Stimulated activated CD8-positive, alpha-beta memory T cell treated with anti-CD3 and anti-CD28 coated beads, Interleukin-4, amount 100 ng/mL, for 4 hours (primary cell): ENCODE measurements at places on chromosomes 12 and 14.

DNA sequence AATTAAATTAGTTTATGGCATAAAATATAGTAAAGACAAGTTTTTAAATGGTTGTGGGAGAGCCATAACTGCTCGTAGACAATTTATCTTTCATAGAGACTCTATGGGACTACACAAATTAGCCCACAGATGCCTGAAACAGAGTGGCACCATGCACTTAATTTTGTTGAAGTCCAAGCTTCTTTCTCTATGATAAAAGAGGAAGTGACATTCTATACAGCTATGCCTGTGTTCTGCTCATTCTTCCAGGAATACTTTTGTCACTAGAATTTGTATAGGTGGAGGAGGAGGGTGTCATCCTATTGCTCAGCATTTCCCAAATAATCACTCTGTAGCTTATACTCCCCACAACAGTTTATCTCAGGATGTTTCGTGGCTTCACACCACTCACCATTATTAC is 43.7 kb upstream of the KICS2 start:
- no peak for DNase-seq

- no peak for DNase-seq
Measured at GRCh38 chr12:113105606-113106271, 29.8 kb downstream of the RASAL1 start.

DNA sequence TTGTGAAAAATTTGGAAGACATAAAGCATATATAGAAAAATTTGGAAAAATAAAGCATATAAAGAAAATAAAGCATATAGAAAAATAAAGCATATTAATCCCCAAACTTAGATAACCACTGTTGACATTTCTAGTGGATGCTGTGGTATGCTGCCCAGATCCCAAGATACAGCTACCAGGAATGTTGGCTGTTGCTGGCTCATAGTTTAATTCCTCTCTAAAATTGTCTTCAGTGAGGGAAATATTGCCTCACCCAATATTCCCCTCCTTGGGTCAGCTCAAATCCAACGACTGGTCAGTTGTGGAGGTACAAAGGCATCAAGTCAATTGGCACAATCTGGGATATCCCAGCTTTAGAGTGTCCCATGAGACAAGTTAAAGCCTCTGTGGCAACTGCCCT is 10.1 kb upstream of the KICS2 start:
- no peak for DNase-seq

DNA sequence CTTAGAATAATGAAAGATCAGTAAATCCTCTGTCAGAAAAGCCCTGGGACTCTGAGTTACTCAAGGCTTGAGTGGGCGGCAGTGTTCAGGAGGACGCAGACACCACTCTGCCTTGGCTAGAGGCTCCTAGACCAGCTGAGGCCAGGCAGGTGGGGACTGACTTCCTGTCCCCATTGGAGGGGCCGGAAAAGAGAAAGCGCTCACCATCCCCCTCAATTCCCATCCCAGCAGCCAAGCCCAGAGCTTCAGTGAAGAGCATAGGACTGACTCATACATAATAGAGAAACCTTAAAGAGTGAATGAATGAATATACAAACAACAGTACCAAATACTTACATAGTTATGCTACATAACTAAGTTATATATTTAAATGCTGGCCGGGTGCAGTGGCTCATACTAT is 62.0 kb downstream of the PLEKHG7 start:
- DNase-seq: no peak

- no peak for DNase-seq
Measured at GRCh38 chr12:131882804-131883520, 11.5 kb upstream of the ULK1 start.

GRCh38 chr12:84756961-84757360 is 155.6 kb downstream of the SLC6A15 start:
- DNase-seq: no peak

DNA sequence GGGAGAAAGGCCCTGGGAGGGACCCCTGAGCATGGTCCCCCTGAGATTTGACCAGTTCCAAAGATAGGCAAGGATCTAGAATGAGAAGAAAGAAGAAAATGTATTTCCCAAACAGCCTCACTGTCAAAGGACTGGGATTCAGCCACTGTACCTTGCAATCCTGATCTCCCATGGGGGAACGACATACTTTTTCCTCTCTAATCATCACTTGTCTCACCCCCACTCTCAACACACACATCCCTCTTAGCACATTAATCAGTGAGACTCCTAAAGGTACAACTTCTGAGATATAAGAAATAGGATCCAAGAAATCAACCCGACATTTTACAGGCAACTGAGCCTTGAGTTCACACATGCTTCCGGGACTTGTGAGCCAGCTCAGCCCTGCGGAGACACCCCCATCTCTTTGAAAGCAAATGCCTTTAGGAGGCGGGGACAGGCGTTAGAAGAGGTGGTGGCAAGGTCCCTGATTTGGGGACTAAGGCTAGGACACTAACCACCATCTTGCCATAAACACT is 1.4 kb downstream of the MAP3K9 start:
- DNase-seq: no peak

- DNase-seq: no peak
Measured at GRCh38 chr14:65359503-65359902, 53.0 kb upstream of the FUT8 start.

- no peak for DNase-seq
Measured at GRCh38 chr12:50699154-50699553, 64.7 kb upstream of the ATF1 start.
